Forelimb muscle (tissue), 1 donor: ENCODE measurements at places on chromosomes 1 and 21. TPM values are rescaled to one million over a fixed set of nuclear protein-coding genes. Genes with fewer than 3 reads are reported as not detected.

The URB1 gene
- polyA plus RNA-seq, result 12.4 TPM

GRCh38 chr1:94903280-94904009, 23.5 kb downstream of the CNN3 start:
- DNase-seq, result no peak

- no peak for DNase-seq
Measured at GRCh38 chr21:35294231-35294898, 245.3 kb upstream of the RUNX1 start.

The TEX38 gene
- polyA plus RNA-seq, result 0.27 TPM

DNA sequence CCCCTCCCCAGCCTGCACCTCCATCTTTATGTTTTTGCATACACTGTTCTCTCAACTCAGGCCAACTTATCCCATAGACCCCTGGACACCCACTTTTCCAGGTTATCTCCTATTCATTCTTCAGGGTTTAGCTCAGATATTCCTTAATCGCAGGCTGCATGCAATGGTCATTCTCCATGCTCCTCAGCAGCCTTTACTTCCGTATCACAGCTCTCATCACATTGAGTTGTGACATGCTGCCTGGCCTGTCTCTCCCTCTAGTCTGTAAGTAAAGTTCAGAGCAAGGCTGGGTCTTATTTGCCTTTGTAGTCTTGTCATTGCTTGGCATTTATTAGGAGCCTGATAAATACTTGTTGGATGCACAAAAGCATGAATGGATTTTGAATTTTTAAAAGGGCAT, 6.9 kb downstream of the DNAJC6 start:
- DNase-seq, result no peak

DNA sequence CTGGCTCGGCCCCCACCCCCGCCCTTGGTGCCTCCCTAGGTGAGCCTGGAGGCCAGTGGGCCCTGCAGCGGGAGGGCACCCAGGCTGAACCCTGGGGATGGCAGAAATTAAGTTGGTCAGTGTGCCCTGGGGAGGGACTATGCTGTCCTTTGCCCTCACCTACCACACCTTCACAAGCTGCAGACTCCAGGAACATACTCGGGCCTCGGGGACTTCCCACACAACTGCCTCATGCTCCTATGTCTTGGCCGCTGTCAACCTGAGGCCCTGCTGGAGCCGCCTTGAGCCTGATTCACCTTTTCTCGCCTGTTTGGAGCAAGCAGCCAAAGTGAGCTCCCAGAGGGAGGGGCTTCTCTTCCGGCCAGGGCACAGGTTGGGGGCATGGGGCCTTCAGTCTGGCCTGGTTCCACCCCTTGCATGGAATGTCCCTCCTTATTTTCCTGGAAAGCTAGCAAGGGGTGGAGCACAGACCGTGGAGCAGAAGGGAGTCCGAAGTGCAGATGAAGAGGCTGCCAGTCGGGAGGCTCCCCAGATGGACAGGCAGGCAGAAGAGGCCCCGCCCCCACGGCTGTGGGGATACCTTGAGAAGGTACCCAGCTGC, 24.7 kb downstream of the KNCN start:
- DNase-seq, result no peak

The IQCC gene
- polyA plus RNA-seq, result 2.5 TPM

- no peak for DNase-seq
Measured at GRCh38 chr1:89200663-89201062, 1.9 kb upstream of the GBP4 start.

- no peak for DNase-seq
Measured at GRCh38 chr1:45924736-45925135, 121.3 kb downstream of the MAST2 start.

DNA sequence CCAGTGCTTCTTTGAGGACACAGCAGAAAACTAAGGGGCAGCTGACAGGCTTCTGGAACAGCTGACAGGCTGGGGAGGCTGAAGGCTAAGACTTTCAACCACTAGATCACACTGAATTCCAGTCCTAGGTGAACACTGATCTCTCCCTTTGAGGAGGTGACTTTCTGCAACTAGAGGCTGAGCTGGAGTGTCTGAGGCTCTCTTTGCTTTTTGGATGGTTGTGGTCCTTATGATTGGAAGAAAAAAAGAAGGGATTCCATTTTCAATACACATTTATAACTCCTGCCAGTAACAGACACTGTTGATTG, 1.4 kb downstream of the IL6R start:
- DNase-seq, result no peak

The COL9A2 gene
- polyA plus RNA-seq, result 1.6 TPM

DNA sequence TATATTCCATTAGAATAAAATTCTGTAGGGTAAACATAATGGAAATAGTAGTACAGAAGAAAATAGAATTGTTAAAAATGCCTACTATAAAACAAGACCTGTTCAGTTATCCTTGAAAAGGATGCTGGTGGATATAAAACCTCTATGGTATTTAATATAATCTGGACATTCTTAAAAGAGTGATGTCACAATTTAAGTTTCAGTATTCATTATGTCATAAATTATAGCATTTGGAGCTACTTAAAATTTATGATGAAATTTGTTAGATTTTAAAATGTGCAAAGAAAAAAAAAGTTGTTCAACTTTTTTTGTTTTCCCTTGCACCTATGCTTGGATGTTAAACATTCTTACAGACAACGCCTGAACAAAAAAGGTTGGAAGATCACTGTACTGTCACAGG, 50.3 kb downstream of the USP48 start:
- no peak for DNase-seq

GRCh38 chr21:38913120-38913892, 107.6 kb downstream of the ETS2 start:
- DNase-seq, result no peak

The GFI1 gene
- 0.20 TPM for polyA plus RNA-seq

DNA sequence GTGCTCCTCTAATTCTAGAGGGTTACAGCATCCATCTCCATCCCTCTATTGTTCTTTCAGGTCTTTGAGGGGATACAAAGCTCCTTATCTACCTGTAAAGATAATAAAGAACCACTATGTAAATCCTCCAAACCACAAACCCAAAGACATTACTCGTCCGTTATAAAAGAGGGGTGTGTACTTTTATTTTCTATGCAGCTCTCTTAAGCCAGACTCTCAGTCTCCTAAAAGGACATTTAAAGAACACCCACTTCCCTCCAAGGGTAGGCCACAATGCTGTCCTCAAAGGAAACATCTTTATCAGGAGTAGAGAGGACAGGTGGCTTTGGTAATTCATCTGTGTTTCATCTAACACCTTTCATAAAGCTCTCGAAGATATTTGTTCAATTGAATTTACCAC, 67.9 kb upstream of the DYNLT5 start:
- DNase-seq, result no peak

GRCh38 chr1:116765962-116766361, 11.7 kb downstream of the CD2 start:
- no peak for DNase-seq

The C1orf141 gene
- not detected for polyA plus RNA-seq

GRCh38 chr1:157400766-157401165, 151.5 kb downstream of the FCRL5 start:
- no peak for DNase-seq

DNA sequence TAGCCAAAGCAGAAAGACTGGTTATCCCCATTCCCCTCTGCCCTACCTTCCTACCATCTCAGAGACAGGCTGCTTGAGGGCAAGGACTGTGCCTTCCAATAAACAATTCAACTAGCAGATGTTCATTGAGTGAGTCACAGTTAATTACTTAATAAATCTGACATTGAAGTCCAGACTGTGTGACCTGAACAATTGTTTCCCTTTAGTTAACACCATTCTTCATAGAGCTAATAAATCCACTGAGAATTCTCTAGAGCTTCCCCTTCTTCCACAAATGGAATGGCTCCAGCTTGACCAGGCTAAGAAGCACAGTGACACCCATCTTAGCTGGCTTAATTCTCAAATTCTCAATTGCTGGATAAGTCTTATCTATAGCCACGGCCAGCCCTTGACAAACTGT, 61.9 kb upstream of the GJA5 start:
- DNase-seq, result no peak

The LENEP gene
- not detected for polyA plus RNA-seq

GRCh38 chr1:244548558-244549115, 87.6 kb downstream of the CATSPERE start:
- DNase-seq, result no peak

The ETV3L gene
- not detected for polyA plus RNA-seq

DNA sequence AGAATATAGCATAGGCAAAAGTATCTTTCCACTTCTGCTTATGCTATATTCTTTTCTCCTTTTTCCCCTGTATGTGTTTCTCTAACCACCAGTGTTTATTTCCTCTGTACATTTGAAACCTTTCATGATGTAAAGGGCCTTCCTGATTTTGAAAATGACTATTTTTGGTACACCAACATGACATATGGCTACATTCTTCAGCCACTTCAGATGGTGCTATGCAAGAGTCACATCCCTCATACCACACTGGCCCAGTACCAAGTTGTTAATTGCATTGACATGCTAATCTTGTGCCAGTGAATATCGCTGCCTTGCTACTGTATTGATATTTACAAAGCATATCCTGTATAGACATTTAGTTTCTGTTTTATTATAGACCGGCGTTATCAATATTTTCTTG, 408.7 kb downstream of the NCAM2 start:
- no peak for DNase-seq

- DNase-seq, result no peak
Measured at GRCh38 chr21:40049031-40049930, 182.0 kb downstream of the PCP4 start.

The KIF14 gene
- polyA plus RNA-seq, result 2.5 TPM

DNA sequence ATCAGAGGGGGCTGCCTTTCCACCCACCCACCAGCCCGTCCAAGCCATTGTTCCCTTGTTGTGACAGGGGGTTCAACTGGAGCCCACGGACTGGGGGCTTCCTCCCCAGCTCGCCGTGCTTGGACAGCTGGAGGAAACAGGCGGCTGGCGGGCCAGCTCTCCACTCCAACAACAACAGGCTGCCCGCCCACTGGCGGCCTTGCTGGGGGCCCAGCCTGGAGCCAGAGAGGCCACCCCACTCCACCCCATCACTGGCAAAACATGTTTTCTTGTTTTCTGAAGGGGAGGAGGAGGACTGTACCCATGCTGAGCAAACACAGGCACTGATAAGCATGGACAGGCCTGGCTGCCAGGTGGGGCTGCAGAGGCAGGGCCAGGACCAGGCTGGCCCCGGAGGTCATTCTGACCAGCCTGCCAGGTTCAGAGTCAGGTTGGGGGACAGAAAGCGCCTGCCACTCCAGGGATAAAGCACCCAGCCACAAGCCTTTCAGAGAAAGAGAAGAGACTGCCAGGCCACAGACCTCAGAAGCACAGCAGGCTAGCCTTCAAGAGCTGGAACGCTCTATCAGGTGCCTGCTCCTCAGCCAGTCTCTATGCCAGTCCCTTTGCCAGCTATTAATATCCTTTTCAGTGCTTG, 32.8 kb downstream of the GJA4 start:
- DNase-seq, result no peak

GRCh38 chr21:28669321-28669720, 323.4 kb downstream of the LTN1 start:
- DNase-seq, result no peak

The SLFNL1 gene
- polyA plus RNA-seq, result 0.59 TPM

GRCh38 chr1:3398396-3399140, 55.9 kb upstream of the ARHGEF16 start:
- no peak for DNase-seq

- DNase-seq, result no peak
Measured at GRCh38 chr1:165218731-165219130, 137.8 kb downstream of the LMX1A start.

DNA sequence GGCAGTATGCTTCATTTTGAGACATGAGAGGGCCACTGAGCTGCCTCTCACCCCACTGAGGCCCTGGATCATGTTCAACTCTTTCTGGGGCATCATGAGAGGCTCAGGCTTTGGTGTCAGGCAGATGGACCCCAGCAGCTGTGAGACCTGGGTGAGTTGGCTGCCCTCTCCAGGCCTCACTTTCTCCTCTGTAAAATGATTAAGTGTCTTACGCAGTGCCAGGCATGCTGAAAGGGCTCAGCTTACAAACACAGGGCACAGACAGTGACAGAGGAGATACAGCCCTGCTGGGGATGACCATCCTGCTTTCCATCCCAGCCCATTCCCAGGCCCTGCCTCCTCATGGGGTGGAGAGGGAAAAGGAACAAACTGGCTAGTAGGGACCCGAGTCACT, 387.4 kb downstream of the MATN1 start:
- no peak for DNase-seq

- DNase-seq, result no peak
Measured at GRCh38 chr1:67647036-67647798, 37.8 kb upstream of the GADD45A start.

GRCh38 chr1:154819628-154820590, 50.2 kb downstream of the KCNN3 start:
- DNase-seq, result no peak

The RNU1-3 gene
- not detected for polyA plus RNA-seq

GRCh38 chr1:34199927-34200326, 23.2 kb downstream of the C1orf94 start:
- no peak for DNase-seq

DNA sequence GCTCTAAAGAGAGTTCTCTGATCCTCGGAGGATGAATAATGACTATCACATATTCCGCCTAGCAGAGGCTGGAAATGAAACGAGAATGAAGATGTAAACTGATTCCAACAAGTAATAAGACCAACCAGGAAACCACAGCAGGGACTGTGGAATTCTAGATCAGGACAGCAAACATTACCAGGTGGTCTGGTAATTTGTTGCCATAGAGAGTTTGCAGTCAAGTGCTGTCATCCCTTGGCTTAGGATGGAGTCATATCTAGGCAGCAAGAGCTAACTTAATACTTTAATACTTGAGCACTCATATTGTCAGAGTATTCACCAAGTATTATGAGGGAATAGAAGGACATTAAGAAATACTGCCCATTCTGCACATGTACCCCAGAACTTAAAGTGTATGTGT, 45.1 kb upstream of the MUTYH start:
- no peak for DNase-seq

- DNase-seq, result no peak
Measured at GRCh38 chr21:29318354-29318753, 19.6 kb downstream of the BACH1 start.

- no peak for DNase-seq
Measured at GRCh38 chr1:53197291-53198200, 922 bp downstream of the CPT2 start.

GRCh38 chr1:202942426-202942825, 15.4 kb upstream of the KLHL12 start:
- DNase-seq, result no peak

- DNase-seq, result no peak
Measured at GRCh38 chr1:225476100-225476511, 48.3 kb upstream of the LBR start.

The ANKRD35 gene
- 2.9 TPM for polyA plus RNA-seq

- no peak for DNase-seq
Measured at GRCh38 chr1:33007190-33008050, 29.3 kb downstream of the AK2 start.

DNA sequence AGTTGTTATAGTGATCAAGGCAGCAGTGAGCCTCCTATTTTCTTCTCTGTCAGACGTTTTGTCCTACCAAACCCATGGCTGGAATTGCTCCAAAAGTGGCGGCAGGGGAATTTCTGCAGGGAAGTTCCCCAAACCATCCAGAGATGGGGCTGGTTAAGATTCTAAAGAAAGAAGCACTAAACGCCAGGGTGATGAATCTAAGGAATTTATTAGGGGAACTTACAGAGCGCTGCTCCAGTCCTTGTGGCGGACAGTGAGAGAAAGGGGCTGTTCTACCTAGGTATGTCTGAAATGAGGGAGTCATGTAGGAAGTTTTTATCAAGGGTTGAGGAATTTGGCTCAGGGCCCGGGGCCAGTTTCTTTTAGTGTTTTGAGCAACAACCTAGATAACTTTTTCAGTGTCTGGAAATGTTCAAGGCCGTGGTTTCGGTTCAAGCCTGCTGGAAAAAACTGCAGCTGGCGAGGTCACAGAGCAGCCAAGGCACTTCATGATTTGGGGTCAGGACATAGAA, 222.4 kb upstream of the B3GALT2 start:
- DNase-seq, result no peak

The OR10J1 gene
- not detected for polyA plus RNA-seq

The ACTA1 gene
- polyA plus RNA-seq, result 14,286 TPM

The PLEKHN1 gene
- 0.08 TPM for polyA plus RNA-seq

The AMY1C gene
- not detected for polyA plus RNA-seq
